ENCODE measurements at places on chromosomes 5 and 9.

- no peak for DNase-seq
Measured at GRCh38 chr5:91137647-91138046, 245.5 kb downstream of the ARRDC3 start.

DNA sequence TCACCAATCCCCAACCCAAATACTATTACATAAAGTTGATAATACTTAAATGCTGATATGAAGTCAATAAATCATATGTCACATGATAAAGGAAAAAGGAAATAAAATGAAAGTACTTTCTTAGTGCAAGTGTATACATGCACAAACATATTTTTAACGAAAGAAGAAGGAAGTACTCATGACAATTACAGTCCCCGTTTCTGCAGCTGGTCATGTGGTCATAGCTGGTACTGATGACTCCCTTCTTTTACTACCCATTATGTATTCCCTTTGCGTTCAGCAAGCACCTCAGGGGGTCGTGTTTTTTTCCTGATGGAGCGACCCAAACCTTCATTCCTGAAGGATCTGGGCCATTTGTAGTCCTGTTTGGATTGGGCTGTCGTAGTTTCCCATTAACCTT is 27.3 kb downstream of the CENPP start:
- no peak for DNase-seq

- no peak for DNase-seq
Measured at GRCh38 chr5:92599217-92599810, 981.7 kb downstream of the NR2F1-AS1 start.

DNA sequence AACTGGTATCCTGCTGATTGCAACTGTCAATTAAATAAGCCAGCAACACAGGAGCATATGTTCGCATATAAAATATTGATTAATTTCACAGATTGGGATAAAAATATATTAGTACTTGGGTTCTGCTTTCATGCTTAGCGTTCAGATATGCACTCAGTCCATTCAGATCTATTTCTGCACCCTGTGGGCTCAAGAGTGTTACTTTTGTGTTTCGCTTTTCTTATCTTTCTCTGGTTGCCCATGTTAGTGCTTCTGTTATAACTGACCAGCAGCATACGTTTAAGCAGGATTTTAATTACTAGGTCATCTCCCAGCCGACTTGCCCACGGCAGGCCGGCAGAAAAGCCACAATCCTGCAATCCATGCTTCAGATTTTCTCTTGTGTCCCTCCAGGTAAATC is 289.1 kb downstream of the EBF1 start:
- DNase-seq: no peak

GRCh38 chr5:5751498-5751897 is 329.0 kb downstream of the ICE1 start:
- no peak for DNase-seq

GRCh38 chr5:96926276-96926675 is 9.6 kb upstream of the LNPEP start:
- no peak for DNase-seq

GRCh38 chr5:173689737-173690360 is 73.4 kb upstream of the BOD1 start:
- no peak for DNase-seq

DNA sequence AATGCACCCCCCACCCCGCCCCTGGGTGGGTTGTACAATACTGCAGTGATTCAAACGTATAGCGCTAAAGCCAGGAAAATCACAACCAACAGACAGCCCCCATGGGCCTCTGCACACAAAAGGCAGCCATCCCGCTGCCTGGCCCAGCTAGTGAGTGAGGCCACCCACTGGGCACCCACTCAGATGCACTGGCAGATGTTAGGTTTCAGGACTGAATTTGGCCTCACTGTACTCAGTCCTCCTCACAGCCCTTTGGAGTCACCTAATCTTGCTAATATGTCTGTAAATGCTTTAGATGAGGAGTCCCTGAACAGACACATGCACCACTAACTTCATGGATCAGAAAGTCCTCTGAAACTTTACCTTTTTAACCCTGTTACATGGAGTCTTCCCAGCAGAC is 87.7 kb downstream of the FSTL4 start:
- no peak for DNase-seq

DNA sequence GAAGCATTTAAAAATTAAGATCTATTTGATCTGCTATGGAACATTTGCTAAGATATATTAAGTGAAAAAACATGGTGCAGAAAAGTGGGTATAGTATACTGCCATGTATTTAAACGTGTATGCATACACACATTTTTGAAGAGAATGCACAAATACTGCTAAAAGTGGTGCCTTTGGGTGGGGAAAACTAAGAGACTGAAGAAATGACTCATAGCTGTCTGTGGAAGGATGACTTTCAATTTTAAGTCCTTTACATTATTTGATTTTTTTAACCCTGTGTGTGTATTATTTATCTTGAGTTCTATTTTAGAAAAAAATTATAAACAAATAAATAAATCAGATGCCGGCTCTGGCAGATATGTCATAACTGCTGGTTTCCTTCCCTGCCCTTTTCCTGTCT is 120.7 kb upstream of the SLIT3 start:
- no peak for DNase-seq

GRCh38 chr9:35333551-35333950 is 156.4 kb upstream of the RUSC2 start:
- DNase-seq: no peak

DNA sequence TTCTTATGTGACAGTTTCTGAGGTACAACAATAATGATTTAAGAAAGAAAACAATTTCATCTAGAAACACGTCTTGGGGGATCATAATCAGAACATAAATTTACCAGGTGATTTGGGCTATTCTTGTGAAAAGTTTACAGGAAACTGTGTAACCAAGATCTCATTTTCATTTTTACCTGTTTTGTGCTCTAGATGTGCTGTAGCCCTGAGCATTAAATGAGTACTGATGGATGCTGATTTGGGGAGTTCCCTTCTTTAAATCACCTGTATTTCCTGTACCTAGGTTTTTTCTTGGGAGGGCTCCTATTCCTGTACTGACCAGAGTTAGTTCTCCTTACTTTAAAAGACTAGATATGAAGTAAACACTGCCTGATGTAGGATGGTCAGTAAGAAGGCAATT is 12.7 kb downstream of the MATR3 start:
- no peak for DNase-seq

DNA sequence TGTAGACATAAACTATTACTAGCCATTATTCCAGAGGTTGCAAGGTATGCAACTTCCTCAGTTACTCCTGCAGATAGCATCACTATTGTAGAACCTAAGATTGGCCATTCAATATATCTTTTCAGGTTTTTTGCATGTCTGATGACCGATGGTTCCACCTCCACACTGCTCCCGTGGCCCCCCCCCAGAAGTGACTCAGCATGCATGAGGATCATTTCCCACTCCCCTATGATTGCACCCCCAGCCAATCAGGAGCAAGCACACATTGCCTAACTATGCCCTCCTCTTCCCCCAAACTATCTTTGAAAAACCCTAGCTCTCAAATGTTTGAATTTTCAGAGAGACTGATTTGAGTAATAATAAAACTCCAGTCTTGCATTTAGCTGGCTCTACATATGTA is 601.4 kb upstream of the TLE4 start:
- DNase-seq: no peak

DNA sequence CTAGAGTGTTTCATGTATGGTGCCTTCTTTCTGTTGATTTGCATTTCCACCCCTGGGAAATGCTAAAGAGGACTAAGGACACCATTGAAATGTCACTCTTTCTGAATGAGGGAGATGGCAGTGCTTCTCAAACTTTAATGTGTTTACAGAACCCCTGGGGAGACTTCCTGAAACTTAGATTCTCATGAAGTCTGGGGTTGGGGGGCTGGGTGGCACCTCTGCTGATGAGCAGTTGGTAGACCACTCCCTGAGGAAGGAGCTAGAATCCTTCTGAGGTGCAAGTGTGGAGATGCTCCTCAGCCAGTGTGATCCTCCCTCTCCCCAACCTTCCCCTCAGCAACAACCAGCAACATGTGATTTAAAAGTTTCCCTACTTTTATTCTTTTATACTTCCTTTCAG is 546.8 kb downstream of the LRRC70 start:
- DNase-seq: no peak

- no peak for DNase-seq
Measured at GRCh38 chr9:83964973-83965349, 15.1 kb downstream of the HNRNPK start.

DNA sequence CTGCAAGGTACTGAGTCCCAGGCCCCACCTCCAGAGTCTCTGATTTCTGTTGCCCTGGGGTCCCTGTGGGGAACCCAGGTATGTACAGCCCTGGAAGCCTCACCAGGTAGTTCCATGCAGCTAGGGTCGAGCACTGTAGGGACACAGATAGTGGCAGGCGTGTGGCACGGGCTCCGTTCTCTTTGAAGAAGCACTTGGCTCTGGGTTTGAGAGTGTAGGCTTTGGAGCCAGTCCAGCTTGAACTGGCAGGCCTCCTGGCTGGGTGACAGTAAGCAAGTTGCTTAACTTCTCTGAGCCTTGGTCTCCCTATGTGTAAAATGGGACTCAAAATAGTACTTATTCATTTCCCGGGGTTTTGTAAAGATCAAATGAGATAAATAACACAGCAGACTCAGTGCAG is 5.6 kb downstream of the OLFM1 start:
- DNase-seq: no peak

- no peak for DNase-seq
Measured at GRCh38 chr5:119706049-119706448, 76.7 kb downstream of the FAM170A start.
